Foreskin keratinocyte (primary cell): ENCODE measurements at places on chromosomes 1 and 21. TPM values are rescaled to one million over a fixed set of nuclear protein-coding genes. Genes with fewer than 3 reads are reported as not detected.
A peak's percentile ranks its signal among the peaks of the same experiment; 100 is the strongest.

GRCh38 chr21:35025206-35026152 is 23.6 kb downstream of the RUNX1 start:
- no peak for DNase-seq

AGT gene
- total RNA-seq: not detected in 2 replicates

ACKR1 gene
- total RNA-seq: not detected in 2 replicates

SPRR2B gene
- total RNA-seq: 0.18 TPM in 1 of 2 replicates, not detected in the other

GRCh38 chr1:188127507-188127906 is 1298.8 kb downstream of the PLA2G4A start:
- no peak for DNase-seq

GRCh38 chr1:30794260-30794659 is 36.7 kb upstream of the LAPTM5 start:
- DNase-seq: no peak

- no peak for DNase-seq
These were observed 35.1 kb downstream of the RNF2 start for GRCh38 chr1:185080422-185080821.

STYXL2 gene
- not detected in 2 replicates for total RNA-seq

DNA sequence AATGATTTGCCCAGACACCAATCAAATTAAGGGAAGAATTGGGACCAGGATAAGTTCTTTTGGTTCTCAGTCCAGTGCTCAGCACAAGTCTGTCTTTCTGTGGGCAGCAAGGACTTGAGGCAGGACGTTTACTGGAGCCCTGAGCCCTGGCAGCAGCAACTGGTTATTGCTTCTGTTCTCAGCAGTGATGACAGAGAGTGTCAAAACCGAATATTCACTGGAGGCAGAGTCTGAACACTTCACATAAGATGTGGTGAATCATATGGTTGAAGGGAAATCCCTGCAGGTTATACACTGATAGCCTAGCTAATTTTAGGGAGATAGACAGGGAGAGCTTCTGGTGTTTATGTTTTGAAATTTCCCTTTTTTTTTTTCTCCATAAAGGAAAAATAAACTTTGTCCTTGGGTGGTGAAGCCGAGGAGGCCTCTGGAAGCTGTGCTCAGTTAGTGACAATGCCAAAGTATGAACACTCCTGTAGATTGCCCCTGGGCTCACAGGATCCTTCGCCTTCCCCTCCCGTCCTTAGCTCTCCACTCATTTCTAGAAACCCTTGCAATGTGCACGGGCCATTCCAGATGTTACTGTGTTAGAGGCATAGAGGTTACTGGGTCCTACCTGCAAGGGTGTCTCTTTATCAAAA is 26.3 kb upstream of the TSPAN2 start:
- DNase-seq: no peak

DNA sequence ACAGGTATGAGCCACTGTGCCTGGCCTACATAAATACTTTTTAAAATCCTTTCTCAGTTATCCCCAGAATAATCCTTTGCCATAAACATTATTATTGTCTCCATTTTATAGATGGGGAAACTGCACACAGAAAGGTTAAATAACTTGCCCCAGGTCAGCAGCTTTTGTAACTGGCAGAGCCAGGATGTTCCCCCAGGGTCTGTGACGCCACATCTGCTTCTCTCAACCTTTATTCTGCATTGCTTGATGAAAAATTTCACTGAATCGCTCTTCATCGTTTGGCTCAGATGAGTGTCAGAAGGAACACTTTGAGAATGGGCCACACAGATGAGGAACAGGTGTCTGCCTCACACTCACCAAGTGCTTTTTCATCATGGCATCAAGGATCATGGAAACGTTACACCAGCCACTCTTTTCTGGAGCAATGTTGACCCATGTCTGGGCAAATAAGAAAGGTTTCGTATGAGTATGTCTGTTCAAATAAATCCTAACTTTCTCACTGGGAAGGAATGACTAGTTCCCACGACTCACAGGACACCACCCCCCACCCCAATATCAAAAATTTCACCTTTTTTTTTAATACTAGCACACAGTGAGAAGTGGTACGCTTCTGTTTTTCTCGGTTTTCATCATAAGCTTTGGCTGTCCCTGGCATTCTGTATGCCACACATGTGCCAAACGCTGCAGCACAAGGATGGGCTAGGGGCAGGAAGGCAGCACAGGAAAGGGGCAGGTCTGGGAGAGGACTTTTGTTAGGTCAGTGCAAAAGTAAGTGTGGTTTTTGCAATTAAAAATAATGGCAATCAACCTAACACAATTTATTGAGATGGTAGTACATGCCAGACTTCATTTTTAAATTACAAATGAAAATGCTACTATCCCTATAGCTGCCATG is 9.0 kb upstream of the PTGFRN start:
- DNase-seq: no peak

LIN28A gene
- total RNA-seq: not detected in 2 replicates

CFHR5 gene
- not detected in 2 replicates for total RNA-seq

DNA sequence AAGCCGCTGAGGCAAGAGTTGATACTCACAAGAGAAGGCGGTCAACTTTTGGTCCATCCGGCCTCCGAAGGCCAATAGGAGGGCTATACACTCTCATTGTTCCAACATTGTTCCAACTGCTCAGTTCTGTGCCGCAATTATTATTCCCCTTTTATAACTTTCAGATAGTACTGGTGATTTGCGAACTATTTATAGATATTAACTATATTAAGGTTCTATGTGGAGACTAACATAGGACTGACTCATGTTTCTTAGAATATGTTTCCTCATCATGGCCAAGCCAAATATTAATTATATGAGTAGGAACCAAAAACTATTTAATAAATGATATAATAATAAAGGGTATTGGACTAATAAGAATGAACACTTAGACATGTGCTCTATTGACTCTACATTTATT is 96.7 kb upstream of the LBR start:
- DNase-seq: no peak

EPRS1 gene
- 115 and 135 TPM in 2 replicates for total RNA-seq

ACTL8 gene
- not detected in 2 replicates for total RNA-seq

- no peak for DNase-seq
These were observed 15.7 kb downstream of the AVPR1B start for GRCh38 chr1:206101351-206102045.

- no peak for DNase-seq
These were observed 280.4 kb downstream of the BRINP2 start for GRCh38 chr1:177451191-177451590.

DNA sequence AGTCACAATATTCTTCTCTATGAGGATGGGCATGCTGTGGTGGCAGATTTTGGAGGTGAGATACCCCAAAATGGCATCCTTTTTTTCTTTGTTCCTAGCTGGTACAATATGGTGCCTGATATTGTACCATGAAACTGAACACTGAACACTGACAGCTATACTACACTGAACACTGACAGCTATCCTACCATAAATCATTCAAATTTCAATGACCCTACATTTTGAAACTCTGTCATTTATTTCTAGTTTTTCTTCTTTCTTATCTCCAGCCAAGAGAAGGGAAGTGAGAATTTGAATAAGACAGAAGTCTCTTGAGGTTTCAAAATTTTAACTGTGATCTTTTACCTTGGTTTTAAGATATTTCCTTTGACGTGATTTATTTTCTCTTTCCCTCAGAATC is 76.3 kb downstream of the LRRC53 start:
- no peak for DNase-seq

OR2AK2 gene
- total RNA-seq: not detected in 2 replicates

- no peak for DNase-seq
These were observed 92.7 kb downstream of the BCAR3 start for GRCh38 chr1:93588955-93589354.

- DNase-seq: no peak
These were observed 894 bp upstream of the TSEN15 start for GRCh38 chr1:184050636-184051035.

GRCh38 chr1:17167041-17167785 is 37.7 kb upstream of the PADI1 start:
- DNase-seq: no peak

SLAMF6 gene
- not detected in 2 replicates for total RNA-seq

- no peak for DNase-seq
These were observed 12.5 kb downstream of the TRAF3IP3 start for GRCh38 chr1:209768354-209768774.

DNA sequence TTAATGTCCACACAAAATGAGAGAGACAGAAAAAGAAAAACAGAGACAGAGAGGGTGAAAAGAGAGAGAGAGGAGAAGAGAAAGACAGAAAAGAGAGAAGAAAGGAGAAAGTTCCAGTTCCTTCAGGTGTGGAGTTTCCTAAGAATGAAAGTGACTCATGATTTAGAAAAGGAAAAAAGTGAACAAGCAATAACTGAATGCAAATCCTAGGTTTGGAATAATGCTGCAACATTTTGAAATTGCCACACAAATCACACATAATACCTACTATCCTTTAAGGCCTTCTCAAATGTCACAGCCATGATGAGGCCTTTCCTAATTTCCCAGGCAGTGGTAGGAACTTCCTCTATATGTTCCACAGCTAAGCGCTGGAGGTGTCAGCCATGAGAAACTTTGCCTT is 31.5 kb upstream of the XPR1 start:
- DNase-seq: no peak

DNA sequence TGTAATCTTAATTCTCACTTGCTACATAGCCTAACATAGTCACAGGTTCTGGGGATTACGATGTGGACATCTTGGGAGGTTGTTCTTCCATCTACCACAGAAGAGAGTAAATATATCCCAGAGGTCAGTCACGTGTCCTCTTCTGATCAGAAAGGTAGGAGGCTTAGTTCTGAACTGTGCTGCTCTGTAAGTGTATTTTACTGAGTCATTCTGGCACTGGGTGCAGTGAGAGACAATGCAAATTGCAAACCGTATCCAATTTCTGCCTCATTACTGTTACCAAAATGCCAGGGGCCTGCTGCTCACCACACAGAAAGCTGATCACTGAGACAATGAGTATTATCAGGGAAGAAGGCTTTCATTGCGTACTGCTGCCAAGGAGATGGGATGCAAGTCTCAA is 104.0 kb downstream of the GABPA start:
- no peak for DNase-seq

DNA sequence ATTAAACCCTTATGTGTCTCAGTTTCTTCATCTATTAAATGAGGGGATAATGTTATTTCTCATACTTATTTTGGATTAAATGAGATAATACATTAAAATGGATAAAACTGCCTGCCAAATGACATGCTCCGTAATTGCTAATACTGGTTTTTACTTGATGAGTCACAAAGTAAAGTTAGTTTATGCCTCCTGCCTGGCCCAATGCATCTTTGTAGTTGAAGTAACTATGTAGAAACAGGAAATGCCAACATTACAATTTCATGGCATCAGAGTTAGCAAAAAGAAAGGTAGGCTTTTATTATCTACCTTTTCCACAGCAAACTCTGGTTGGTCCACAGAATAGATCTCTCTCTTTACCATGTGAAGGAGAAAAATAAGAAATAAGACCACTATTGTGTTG is 214.5 kb downstream of the TBX15 start:
- peak; percentile 6 for DNase-seq

GRCh38 chr1:155093911-155094621 is 15.4 kb downstream of the EFNA3 start:
- no peak for DNase-seq

DNA sequence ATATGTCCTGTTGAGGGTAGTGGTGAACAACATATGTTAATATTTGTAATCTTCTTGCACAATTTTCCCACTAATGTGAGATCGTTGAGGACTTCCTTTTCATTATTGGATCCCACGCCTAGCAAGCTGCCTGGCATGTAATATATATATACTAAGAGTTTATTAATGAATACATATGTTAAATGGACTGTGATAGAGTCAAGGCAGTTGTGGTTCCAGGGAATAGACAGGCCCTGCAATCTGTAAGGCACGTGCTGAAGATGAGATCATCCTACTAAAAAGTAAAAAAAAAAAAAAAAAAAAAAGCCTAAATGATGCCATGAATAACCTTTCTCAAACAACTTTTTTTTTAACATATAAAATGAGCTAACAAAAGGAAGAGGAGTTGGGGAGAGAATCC is 28.9 kb downstream of the PLPPR5 start:
- DNase-seq: no peak

DNA sequence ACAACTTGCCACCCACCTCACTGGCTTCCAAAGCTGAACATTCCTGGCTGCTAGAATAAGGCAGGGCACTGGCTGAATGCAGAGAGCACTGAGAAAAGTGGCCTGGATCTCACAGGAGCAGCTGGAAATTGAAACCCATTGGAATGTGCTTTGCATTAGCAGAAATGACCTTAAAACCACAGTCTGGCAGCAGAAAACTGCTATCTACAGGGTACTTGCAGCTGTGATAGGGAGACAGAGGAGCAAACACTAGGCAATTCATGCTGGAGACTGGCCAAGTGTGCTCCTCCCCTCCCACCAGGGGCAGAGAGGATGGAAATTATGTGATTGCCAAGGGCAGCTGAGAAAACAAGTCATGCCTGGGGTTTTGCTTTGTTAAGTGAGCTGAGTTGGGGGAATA is 47.2 kb downstream of the HSD3B1 start:
- no peak for DNase-seq

GRCh38 chr1:67313934-67314671 is 6.4 kb downstream of the IL12RB2 start:
- DNase-seq: no peak

GBP5 gene
- not detected in 2 replicates for total RNA-seq

DNA sequence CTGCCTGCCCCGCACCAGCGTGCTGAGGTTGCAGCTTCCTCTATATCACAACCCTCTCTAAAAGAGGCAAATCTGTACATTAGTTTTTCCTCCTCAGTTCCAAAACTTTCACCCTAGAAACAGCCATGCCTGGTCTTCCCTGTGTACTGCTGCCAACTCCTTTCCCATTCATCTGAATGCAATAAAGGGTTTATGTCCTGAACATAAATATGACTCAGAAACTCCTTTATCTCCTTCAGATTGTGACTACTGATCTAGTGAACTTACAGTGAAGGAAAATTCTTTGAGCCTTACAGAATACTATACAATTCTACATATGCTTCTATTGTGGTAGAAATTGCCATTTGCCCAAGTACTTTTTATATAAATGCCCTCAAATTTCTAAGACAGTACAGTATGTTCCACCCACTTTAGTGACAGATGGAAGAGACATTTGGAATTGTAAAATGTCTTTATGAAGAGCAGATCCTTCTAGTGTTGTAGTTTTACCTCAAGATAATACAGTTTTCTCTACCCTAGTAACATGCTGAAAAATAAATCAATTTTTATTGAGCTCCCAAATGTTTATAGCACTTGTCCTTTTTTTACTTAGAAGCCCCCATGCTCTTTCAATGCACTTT is 345.1 kb upstream of the SNX7 start:
- peak; percentile 61 for DNase-seq

DNA sequence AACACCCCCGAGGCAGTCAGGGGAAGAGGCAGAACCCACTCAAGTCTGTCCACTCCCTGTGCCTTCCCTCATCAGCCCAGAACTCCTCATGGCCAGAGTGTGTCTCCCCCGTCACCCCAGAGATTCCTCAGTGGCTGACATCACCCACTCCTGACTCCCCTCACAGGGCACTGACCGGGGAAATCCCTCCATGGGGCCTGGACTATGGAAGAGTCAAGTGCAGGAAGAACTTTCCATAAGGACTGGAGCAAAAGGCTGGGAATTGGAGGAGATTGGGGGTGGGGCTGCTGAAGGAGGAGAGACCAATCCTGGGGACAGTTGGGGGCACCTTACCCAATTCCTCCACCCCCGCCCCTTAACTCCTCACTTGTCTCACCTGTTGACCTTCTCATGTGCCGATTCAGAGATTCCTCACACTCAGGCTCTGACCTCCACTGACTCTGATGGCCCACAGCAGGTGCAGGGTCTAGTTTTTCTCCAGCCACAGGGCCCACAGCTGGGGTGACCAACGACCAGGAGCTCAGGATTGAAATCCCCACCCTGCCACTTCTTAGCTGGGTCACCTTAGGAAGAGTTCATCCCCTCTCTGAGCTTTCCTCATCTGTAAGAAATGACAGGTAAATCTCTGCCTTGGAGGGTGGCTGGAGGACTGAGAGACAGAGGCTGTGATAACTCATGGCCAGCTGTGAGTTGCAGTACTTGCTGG is 481 bp upstream of the EXTL1 start:
- no peak for DNase-seq

SEC16B gene
- total RNA-seq: 0.35 and 1.1 TPM in 2 replicates

FGR gene
- total RNA-seq: not detected in 2 replicates
